ENCODE measurements at places on chromosomes 3 and 15. TPM values are rescaled to one million over a fixed set of nuclear protein-coding genes. Genes with fewer than 3 reads are reported as not detected.

- DNase-seq: peak; percentile 5
Observed at GRCh38 chr3:143644370-143645089, 203.7 kb downstream of the SLC9A9 start.

DNA sequence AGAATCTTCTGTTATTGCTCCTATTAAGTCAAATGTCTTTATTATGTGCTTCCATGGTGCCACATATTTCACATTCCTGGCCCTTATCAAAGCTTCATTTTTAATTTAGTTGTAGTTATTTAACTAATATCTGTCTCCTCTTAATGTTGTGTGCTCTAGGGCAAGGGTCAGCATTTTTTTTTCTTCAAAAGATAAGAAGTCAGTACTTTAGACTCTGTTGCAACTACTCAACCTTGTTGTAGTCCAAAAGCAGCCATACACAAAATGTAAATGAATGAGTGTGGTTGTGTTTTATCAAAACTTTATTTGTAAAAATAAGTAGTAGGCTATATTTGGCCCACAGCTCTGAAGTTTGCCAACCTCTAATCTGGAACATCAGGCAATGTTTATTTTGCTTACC, 394.7 kb upstream of the CBLB start:
- no peak for DNase-seq

GRCh38 chr15:97903971-97904572, 56.4 kb upstream of the ARRDC4 start:
- peak; percentile 17 for DNase-seq

- DNase-seq: no peak
Observed at GRCh38 chr15:39721893-39722292, 60.7 kb downstream of the FSIP1 start.

- DNase-seq: no peak
Observed at GRCh38 chr15:61528581-61528910, 299.4 kb upstream of the RORA start.

GRCh38 chr3:141218162-141218835, 13.3 kb upstream of the PXYLP1 start:
- DNase-seq: no peak

- no peak for DNase-seq
Observed at GRCh38 chr15:42144841-42145375, 11.5 kb downstream of the PLA2G4F start.

DNA sequence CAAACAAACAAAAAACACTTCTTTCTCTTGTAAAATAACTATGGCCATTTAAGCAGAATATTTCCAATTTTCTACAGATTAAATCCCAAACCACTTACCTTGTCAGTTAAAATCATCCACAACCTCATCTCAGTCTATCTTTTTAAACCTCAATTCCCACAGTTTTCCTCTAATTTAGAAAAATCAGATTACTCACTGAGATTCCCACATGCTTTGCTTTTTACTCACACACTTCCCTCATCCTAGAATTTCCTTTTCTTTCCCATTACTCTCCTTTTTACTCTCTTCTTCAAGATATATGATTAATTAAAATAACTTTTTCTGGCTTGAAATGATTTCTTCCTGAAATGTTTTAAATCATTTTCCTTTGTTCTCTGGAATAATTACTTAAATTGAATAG, 790.7 kb downstream of the ROBO1 start:
- no peak for DNase-seq

HLTF gene
- 99.1 TPM for total RNA-seq

PRRT3 gene
- total RNA-seq: 5.5 TPM
